CD4-positive, alpha-beta T cell treated with Interleukin-2 at 100 ng/mL for 4 hours (primary cell): ENCODE measurements at places on chromosomes 12 and 14.

DNA sequence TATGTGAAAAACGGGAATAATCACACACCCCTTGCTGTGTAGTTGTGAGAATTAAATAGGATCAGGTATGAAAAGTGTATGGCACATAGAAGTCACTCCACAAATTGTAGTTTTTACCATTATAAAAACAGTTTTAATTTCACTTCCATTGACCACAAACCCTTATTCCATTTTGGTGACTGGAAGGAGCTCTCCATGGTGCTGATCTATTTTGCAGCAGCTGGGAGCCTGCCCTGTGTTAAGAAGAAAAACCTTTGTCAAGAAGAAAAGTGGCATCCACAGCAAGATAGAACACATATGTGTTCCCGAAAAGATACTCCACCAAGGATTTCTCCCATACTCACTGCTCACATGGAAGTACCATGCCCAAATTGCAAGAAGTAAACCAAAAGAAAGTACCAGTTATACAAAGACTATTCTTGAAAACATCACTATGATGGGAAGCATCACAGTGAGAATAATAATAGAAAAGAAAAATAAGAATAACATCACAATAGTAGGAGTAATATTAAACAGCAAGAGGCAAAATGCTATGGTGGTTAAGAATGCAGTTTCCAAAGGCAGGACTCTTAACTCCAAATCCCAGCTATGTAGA, 58.7 kb downstream of the TUNAR start:
- DNase-seq = no peak

- DNase-seq = no peak
Observed at GRCh38 chr12:132471011-132471857, 18.7 kb upstream of the FBRSL1 start.

- DNase-seq = no peak
Observed at GRCh38 chr12:89451841-89452251, 72.8 kb downstream of the GALNT4 start.

GRCh38 chr14:71638523-71639196, 293.6 kb upstream of the RGS6 start:
- no peak for DNase-seq

GRCh38 chr14:101563654-101564443, 2.6 kb downstream of the DIO3 start:
- DNase-seq = no peak

- DNase-seq = no peak
Observed at GRCh38 chr12:13676880-13677279, 304.5 kb downstream of the GRIN2B start.

DNA sequence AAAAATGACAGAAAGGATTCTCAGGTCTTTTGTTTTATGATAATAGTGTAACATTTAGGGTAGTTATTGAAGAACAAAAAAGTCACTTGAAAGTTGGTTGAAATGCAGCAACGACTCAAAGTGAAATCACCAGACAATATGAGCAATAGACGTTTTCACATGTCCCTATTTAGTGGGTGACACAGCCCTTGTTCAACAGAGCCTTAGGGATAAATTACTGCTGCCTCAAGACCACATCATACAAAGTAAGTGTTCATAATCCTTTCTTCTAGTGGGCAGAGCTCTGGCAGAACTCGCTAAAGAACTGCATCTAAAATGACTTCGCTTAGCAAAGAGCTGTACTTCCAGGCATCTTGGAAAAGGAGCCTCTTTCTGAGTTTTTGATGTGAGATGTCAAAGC, 128.5 kb upstream of the LMNTD1 start:
- no peak for DNase-seq

- no peak for DNase-seq
Observed at GRCh38 chr12:105858981-105859710, 279.6 kb downstream of the NUAK1 start.

DNA sequence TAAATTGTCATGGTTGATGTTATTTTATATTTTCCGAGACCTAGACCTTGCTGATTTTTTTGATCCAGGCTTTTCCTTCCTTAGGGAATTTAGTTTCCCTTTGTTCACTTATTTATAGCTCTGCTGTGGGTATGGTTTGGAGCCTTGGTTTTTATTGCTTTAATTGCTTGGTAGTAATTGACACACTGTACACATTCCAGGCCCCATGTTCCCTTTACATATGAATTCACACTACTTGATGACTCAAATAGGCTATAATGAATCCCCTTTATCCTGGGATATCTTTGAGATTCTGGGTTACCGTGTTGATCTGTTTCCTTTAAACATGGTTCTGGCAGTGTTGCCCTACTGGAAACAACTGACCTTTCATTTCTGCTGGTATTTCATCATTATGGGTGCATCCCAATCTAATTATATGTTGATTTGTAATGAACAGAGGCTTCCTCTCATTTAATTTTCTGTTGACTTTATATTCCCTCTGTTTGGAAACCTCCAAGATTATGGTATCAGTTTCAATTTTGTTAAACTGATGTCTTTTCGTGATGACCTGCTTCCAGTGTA, 424.0 kb downstream of the RAD51B start:
- no peak for DNase-seq

DNA sequence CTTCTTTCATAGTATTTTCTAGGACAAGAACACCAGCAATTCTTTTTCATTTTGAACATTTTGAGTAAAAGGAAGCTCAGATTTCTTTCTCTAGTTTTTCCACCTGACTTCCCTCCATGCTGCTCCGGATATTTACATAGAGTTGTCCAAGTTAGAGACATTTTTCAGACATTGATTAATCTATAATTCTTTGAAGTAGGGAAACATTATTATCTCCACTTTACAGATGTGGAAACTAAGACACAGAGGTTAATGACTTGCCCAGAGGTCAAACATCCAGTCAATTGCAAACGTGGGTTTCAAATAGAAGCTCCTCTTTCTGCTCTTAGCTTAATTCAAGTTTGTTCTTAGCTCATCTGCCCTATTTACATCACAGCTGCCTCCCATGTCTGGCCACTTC, 138.3 kb downstream of the EGLN3 start:
- no peak for DNase-seq

- no peak for DNase-seq
Observed at GRCh38 chr14:37711831-37712475, 116.5 kb downstream of the TTC6 start.

GRCh38 chr14:43135877-43136411, 1371.1 kb downstream of the FSCB start:
- DNase-seq = no peak

- DNase-seq = no peak
Observed at GRCh38 chr14:96098309-96098998, 59.3 kb downstream of the C14orf132 start.

GRCh38 chr12:66971816-66972215, 292.9 kb upstream of the GRIP1 start:
- no peak for DNase-seq

GRCh38 chr12:65534238-65534841, 255.9 kb downstream of the MSRB3 start:
- no peak for DNase-seq

DNA sequence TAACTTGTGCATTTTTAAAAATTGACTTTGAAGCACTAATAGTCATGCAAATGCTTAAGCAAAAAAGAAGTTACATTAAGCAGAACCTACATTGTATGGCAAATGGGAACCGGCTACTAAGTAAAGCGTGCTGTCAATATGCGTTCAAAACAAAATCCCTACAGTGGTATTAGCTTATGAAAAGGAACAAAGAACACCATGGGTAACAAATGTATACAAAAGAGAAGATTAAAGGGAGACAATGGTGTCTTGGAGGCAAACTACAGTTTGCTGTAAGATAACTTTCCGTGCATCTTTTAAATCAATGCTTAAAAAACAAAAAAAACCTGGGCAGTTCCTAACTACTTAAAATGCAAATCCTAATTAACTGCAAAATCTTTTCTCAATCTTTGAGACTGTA, 10.5 kb downstream of the CDK2AP1 start:
- no peak for DNase-seq

- peak; percentile 16 for DNase-seq
Observed at GRCh38 chr14:30620178-30620577, 1.9 kb upstream of the SCFD1 start.

- no peak for DNase-seq
Observed at GRCh38 chr14:105155071-105155651, 13.4 kb downstream of the JAG2 start.

DNA sequence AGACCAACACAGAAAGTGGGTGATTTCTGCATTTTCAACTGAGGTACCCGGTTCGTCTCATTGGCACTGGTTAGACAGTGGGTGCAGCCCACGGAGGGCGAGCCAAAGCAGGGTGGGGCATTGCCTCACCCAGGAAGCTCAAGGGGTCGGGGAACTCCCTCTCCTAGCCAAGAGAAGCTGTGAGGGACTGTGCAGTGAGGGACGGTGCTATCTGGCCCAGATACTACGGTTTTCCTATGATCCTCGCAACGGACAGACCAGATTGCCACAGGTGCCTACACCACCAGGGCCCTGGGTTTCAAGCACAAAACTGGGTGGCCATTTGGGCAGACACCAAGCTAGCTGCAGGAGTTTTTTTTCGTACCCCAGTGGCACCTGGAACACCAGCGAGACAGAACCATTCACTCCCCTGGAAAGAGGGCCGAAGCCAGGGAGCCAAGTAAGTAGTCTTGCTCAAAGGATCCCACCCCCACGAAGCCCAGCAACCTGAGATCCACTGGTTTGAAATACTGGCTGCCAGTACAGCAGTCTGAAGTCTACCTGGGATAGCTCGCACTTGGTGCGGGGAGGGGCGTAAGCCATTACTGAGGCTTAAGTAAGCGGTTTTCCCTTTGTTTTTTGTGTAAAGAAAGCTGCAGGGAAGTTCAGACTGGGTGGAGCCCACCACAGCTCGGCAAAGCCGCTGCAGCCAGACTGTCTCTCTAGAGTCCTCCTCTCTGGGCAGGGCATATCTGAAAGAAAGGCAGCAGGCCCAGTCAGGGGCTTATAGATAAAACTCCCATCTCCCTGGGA, 25.5 kb upstream of the NAA30 start:
- DNase-seq = no peak

GRCh38 chr12:65830305-65830704, 6.0 kb downstream of the HMGA2 start:
- no peak for DNase-seq

DNA sequence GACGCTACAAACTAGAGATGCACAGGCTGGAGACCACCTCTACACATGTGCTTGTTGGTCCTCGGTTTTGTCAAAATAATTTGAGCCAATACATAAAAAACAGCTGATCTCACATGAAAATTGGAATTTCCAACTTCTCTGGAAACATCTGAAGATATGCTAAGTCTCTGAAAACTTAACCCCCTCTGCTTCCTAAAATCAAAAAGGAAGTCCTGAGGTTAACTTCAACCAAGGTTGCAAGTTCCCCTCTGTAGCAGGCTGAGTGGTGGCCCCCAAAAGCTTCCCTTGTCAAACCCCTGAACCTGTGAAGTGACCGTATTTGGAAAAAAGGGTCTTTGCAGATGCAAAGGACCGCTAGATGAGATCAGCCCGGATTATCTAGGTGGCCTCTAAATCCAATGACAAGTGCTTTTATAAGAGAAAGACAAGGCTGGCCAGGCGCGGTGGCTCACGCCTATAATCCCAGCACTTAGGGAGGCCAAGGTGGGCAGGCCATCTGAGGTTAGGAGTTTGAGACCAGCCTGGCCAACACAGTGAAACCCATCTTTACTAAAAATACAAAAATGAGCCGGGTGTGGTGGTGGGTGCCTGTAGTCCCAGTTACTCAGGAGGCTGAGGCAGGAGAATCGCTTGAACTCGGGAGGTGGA, 32.0 kb upstream of the VPS37B start:
- no peak for DNase-seq

GRCh38 chr14:92619671-92620456, 106.3 kb downstream of the RIN3 start:
- no peak for DNase-seq

GRCh38 chr14:99675951-99676350, 8.1 kb upstream of the CYP46A1 start:
- no peak for DNase-seq

GRCh38 chr12:46553266-46553665, 180.7 kb upstream of the SLC38A2 start:
- no peak for DNase-seq

GRCh38 chr12:69553628-69554248, 31.5 kb upstream of the CCT2 start:
- DNase-seq = no peak

- DNase-seq = no peak
Observed at GRCh38 chr12:105352052-105352451, 21.6 kb downstream of the C12orf75 start.

DNA sequence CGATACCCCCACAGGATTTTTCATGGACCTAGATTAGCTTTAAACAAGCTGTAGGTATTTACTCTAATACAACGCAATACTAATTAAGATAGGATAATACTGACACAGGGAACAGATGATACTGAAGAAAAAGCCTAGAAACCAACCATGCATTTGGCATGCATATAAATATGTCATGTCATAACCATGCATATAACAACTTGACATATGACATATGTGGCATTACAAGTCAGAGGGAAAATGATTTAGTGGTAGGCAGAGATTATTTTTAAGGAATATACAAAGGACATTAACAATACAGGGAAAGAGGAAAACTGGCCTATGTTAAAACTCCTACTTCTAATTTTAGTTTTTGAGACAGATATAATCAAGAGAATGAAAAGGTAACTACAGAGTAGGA, 27.9 kb downstream of the CAPS2 start:
- DNase-seq = no peak

- peak; percentile 63 for DNase-seq
Observed at GRCh38 chr12:112980491-112981158, 2.3 kb downstream of the OAS2 start.

GRCh38 chr14:24013654-24014514, 25.2 kb downstream of the DHRS4L2 start:
- DNase-seq = peak; percentile 80

- no peak for DNase-seq
Observed at GRCh38 chr12:108033090-108033489, 96.0 kb upstream of the WSCD2 start.
